ENCODE measurements at places on chromosomes 6 and 20.

DNA sequence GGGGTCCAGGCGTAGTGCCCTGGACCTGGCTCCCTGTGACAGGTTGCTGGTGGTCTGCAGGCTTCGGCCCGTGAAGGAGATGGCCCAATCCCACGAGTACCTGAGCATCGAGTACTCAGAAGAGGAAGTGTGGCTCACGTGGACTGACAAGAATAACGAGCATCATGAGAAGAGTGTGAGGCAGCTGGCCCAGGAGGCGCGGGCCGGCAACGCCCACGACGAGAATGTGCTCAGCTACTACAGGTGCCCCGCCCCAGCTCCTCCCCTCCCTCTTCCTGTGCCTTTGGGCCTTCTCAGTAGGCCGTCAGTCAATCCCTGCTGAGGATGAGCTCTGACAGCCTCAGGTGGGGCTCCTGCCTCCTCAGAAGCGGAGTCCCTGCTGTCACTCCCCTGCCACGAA, 42.6 kb downstream of the UQCC2 start:
- peak; percentile 56 for DNase-seq

DNA sequence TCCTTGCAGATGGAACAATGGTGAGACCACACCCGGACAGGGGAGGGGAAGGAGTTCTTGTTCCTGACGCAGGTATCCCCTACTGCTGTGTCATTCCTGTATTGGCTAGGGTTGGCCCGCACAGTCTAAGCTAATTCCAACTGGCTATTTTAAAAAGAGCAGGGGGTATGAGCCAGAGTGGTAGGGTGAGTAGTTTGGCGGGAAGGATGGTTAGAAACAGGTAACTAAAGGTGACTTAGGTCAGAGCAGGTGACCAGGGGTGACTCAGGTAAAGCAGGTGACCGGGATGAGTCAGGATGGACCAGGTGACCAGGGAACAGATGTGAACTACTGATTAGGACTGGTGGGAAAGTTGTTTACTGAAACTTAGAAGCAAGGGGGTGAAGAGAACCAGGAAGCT, 58.0 kb downstream of the ZNF292 start:
- no peak for DNase-seq

- DNase-seq = no peak
Observed at GRCh38 chr20:7411075-7411474, 529.2 kb downstream of the HAO1 start.

DNA sequence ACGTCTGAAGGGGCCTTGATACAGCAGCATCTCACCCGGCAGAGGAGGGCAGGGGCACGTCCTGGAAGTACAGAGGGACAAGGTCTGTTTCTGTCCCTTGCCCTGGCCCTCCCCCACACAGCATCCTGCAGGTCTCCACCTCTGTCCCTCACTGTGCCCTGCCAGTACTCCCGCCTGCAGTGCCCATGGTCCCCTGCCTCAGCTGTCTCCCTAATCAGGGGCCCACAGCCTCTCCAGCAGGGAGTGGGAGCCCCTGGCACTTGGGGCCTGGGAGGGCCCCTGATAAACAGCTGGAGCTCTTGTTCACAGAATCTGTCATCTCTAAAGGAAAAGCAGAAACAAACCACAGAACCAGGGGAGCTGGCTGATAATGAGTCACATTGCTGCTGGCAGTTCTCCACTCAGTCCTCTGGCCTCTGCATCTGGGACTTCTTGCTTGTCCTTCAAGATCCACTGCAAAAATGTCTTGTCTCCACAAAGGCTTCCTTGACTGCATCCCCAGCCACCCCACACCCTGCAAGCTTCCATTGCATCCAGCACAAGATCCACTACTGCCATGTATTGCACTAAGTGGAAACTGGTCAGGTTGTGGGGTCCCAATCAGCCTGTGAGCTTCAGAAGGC, 33.2 kb upstream of the TAF8 start:
- peak; percentile 22 for DNase-seq

- DNase-seq = no peak
Observed at GRCh38 chr20:62536871-62537401, 61.1 kb upstream of the GATA5 start.

DNA sequence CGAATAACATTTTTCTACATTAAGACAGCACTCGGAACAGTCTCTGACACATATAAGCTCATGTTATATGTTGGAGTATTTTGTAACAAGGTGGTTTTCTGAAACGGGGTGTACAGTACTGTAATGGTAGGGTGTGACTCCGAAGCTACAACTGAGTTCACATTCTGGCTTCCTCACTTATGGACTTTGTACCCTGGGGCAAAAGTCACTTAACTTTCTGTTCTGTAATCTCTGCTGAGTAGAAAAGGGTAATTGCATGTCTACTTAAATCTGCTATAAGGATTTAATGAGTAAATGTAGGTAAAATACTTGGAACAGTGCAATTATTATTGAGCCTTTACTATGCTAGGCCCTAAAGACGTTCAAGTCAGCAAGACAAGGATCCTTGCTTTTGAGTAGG, 4.7 kb upstream of the LTV1 start:
- no peak for DNase-seq

DNA sequence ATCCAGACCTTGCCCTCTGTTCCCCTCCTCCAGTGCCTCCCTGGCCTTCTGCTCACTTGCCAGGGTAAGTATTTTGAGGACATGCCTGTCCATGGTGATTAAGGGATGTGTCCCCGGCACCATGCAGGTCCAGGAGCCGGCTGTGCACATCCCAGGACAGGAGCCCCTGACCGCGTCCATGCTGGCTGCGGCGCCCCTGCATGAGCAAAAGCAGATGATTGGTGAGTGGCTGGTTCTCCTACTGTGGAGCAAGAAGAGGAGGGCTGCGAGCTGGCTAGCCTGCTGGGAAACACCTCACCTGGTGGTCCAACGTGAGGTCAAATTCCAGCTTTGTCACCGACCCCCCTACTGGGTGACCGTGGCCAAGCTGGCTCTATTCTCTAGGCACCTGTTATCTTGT, 23.7 kb downstream of the TOMM34 start:
- DNase-seq = no peak

DNA sequence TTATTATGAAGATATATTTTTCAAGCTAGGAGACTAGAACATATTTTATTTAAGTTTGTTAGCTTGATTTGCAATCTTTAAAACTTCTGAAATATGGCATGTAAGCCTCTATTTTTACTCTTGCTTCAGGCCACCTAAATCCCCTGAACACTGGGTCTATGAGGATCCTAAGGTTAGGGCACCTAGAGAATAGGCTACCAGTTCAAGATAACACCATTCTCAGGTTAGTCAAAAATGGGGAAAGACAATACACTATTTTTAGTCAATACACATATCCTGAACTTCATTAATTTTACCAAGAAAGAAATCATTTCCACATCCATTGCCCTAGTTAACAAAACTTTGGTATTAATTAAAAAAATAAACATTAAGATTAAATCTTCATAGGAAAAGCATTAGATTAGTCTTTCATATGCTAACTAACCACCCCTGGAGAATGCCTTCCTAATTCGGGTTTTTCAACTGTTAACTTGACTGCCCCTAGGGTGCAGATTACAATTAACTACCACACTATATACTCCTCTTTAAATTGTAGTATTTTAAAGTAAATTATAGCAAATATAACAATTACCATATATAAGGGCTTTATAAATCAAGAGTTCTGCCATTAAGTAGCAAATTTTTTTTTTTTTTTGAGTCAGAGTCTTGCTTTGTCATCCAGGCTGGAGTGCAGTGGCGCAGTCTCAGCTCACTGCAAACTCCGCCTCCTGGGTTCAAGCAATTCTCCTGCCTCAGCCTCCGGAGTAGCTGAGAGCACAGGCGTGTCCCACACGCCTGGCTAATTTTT, 6.7 kb upstream of the HSF2 start:
- no peak for DNase-seq

DNA sequence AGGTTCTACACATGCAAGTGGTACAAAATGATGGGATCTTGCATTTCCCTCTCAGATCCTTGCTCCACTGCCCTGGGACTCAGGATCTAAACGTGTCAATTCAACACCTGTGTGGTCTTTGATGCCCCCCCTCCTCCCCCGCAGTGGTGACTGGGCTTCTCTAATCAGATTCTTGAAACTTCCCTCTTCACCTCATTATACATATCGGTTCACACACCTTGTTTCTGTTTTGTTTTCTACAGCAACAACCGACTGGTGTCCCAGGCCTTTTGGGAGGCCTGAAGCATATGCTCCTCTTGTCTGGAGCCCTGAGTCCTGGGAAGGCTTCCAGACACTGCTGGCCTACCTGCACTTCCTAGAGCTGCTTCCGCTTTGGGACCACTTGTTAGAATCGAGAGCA, 20.0 kb downstream of the SAMD3 start:
- DNase-seq = peak; percentile 29

- DNase-seq = no peak
Observed at GRCh38 chr20:34382174-34382573, 19.1 kb downstream of the ITCH start.
